Heart left ventricle (tissue), 16 donors: ENCODE measurements at places on chromosomes 3 and 15. TPM values are rescaled to one million over a fixed set of nuclear protein-coding genes. Genes with fewer than 3 reads are reported as not detected.

Gene C3orf70
- total RNA-seq = 1.5 TPM

Gene MINAR1
- 0.14 TPM for total RNA-seq

Gene CLDN11
- total RNA-seq = 2.2 TPM

- no peaks in the 10 kb centered on the region for H3K36me3 ChIP-seq
- no peak overlapping the region for H3K27ac ChIP-seq
- H3K27me3 ChIP-seq = no peaks in the 10 kb centered on the region
- H3K4me3 ChIP-seq = no peak overlapping the region
Measured at GRCh38 chr15:78604420-78604819, 16.4 kb downstream of the CHRNA3 start.

DNA sequence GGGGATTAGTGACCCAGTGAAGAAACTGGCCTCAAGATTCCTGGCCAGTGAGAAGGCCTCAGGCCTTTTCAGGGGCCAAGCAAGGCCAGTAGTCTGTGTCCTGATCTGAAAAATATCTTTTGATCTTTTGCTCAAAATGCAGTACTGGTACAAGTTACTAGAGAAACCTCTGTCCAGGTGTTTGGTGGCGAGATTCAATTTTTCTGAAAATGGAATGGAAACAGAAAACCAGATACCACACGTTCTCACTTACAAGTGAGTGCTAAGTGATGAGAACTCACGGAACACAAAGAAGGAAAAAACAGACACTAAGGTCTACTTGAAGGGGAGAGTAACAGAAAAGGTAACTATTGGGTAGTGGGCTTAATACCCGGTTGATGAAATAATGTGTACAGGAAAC is 463.4 kb downstream of the ZIC1 start:
- no peak overlapping the region for H3K27ac ChIP-seq
- no peak for DNase-seq
- no peaks in the 10 kb centered on the region for H3K4me1 ChIP-seq
- H3K4me3 ChIP-seq = no peak overlapping the region
- no peaks in the 10 kb centered on the region for H3K27me3 ChIP-seq

DNA sequence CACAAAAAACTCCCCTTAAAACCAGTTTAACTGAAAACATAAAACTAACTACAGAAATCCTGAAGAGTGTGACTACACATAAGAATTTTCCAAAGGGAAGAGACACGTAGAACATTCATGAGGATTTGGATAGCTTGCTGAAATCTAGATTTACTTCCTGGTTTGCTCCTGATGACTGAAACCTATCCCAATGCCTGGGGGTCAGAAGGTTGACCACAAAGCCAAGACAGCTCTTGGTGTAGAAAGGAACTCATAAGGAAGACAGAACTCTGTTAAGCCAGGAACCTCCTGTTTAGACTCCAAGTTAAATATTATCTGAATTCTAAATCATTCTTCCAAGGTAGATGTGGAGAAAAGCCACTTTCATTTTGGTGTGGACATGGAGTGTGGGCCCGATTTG is 92.8 kb downstream of the TFG start:
- no peak for DNase-seq
- H3K36me3 ChIP-seq = no peaks in the 10 kb centered on the region
- no peak overlapping the region for H3K27ac ChIP-seq
- no peaks in the 10 kb centered on the region for H3K27me3 ChIP-seq
- H3K4me1 ChIP-seq = no peaks in the 10 kb centered on the region

- no peak overlapping the region for H3K4me3 ChIP-seq
- peaks cover 4% of the 10 kb centered on the region for H3K36me3 ChIP-seq
- no peak for DNase-seq
Measured at GRCh38 chr15:39974656-39975230, 40.8 kb downstream of the EIF2AK4 start.

GRCh38 chr3:160746976-160747375 is 9.1 kb upstream of the PPM1L start:
- no peak overlapping the region for H3K4me3 ChIP-seq
- no peaks in the 10 kb centered on the region for H3K4me1 ChIP-seq
- no peaks in the 10 kb centered on the region for H3K27me3 ChIP-seq
- DNase-seq = no peak
- H3K36me3 ChIP-seq = no peaks in the 10 kb centered on the region

GRCh38 chr3:3110299-3110630 is at the start of gene IL5RA:
IL5RA (minus strand) TSS chr3:3110374; CDS start chr3:3104984, 5,390 bp downstream.
- H3K4me1 ChIP-seq = no peaks in the 10 kb centered on the region
- peak within 1 kb of the TSS; percentile 30 for H3K4me3 ChIP-seq
- DNase-seq = no peak
